ENCODE measurements at places on chromosomes 5 and 9. TPM values are rescaled to one million over a fixed set of nuclear protein-coding genes. Genes with fewer than 3 reads are reported as not detected.
A peak's percentile ranks its signal among the peaks of the same experiment; 100 is the strongest.

DNA sequence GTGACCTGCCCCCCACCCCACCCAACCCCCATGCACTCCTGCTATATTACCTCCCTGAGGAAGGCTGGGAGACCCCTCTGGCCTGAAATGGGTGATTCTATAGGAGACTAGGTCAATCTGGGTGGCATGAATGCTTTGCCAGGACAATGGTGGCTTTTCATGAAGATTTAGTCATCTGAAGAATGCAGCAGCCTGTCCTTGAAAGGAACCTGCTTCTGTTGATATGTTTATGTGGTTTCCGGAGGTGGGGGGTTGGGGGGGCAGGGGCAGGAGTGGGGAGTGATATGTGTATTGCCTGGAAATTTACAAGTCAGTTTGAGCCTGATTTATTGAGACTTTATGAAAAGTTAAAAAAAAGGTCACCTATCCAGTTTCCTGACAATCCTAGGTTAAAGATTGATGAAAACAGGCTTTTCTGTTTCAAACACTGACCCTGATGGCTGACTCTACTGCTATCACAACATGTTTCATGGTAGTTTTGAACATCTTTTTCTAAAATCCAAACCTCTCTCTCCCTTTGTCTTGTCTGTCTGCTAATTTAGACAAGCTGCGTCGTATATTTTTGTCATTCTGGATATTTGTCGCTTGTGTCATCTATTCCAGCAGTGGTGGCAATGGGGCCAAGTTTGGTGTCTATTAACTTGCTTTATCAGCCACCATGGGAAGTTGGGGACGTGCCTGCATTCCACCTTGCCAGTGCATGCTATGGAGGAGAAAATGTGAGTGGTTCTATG, 153.7 kb upstream of the EGFLAM start:
- DNase-seq: no peak

- peak; percentile 26 for DNase-seq
Observed at GRCh38 chr9:98010445-98010844, 27.3 kb downstream of the ANP32B start.

- DNase-seq: no peak
Observed at GRCh38 chr9:123483191-123483803, 127.3 kb downstream of the CRB2 start.

DNA sequence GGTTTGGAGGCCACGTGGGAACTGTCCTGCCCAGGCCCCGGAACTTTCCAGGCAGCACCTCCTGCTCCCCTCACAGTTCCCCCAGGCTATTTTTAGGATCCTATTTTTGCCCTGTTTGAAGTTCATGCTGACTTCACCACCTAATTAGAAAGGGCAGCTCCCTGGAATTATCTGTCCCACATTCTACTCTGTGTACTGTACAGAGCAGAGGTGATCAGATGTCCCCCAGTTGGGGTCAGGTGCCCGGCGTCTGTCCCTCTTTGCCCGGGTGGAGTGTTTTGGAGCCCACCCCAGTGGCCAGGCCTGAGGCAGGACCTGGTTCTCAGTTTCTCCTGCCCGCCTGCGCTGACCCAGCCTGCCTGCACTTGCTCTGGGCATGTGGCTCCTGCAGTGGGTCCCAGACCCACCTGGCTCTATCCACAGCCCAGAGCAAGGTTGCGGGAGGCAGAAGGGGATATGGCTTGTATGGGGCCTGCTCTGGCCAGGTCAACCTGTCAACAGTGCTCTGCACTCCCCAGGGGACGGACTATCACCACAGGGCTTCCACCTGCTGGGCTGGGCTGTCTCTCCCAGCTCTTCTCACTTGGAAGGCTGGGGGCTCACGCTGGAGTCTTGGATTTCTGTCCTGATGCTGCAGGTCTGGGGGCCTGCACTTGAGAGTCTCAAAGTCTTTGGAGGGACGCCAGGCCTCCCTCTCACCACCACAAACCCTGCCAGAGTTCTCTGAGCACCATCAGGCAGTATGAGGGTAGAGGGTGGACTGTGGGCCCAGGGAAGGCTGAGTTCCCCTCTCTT, 268.3 kb downstream of the GADD45G start:
- peak; percentile 46 for DNase-seq

GRCh38 chr9:33012328-33013069, 11.1 kb upstream of the APTX start:
- no peak for DNase-seq

MED27 gene
- 28.3 TPM for total RNA-seq
